ENCODE measurements at places on chromosomes 4 and X.

DNA sequence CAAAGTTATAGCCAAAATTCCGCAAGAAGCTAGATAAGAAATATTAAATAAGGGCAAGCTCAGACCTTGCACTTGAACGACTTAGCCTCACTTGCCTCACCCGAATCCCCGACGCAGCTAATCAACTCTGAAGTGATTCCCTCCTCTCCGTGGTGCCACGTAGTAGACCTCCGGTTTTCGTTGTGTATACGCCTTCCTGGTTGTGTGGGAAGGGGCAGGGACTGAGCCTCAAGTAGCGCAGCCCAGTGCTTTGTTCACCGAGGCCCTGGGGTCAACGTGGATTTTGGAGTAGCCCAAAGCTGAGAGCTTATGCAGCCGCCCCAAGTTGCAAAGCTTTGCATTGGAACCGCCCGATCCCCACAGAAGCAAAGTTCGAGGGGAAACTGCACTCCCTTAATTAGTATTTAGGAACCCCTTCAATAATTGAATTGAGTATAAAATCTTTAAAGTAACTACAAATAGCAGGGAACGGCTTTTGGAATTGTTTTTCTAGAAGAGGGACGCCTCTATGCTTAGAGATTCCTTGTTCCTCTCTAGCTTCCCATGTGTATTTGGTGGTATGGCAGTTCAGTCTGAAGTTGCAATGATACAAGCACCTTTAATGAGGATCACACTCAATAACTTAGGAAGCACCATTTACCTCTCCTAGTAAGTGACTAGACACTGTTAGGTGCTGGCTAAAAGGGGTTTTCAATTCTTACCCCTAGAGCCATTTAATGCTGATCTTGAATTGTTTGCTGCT, 55.7 kb downstream of the LINC00632 start:
- no peak for DNase-seq

- DNase-seq: no peak
These were observed 685.5 kb downstream of the KCTD8 start for GRCh38 chr4:43763029-43763610.

- DNase-seq: no peak
These were observed 113.3 kb downstream of the ELOVL6 start for GRCh38 chr4:110085131-110085530.

GRCh38 chr4:150327262-150327780, 249.1 kb downstream of the DCLK2 start:
- no peak for DNase-seq

GRCh38 chr4:145709336-145709735, 29.4 kb downstream of the C4orf51 start:
- DNase-seq: no peak

DNA sequence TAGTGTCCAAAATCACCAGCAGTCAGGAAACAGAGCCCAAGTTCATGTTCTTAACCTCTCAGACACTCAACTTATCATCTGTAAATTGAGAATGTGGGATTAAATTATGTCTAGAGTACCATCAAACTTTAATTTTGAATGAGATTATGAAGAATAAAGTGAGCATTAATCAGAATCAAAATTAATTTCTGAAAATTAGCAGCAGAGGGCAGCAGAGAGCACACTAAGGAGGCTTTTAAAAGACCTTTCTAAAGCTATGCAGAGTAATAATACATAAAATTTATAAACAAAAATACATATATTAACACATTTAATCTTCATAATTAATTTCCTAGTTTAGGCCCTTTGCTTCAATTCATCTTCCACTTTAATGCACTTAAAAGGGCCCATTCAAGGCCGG, 7.1 kb downstream of the TASL start:
- no peak for DNase-seq

GRCh38 chrX:23334848-23335599, at the start of gene PTCHD1:
Gene PTCHD1 (plus strand): TSS chrX:23334849. CDS start chrX:23334876, 27 bp downstream.
- no peak for DNase-seq

- no peak for DNase-seq
These were observed 77.5 kb downstream of the MAGED4 start for GRCh38 chrX:52262195-52262546.

DNA sequence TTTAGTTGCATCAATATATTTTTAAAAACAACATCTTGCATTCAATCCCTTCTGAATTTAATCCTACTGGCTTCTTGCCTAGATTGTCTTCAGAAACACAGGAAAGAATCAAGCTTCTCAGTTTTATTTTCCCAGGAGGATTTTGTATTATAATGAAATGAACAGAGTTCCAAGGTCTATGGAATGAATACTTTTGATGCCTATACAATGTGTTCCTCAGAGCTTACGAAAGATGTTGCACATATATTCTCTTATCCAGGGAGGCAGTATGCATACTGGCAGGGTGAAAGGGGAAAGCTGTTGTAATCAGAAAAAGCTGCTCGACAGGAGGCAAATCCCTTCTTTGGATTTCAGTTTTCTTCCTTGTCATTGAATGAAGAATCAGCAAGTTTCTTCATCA, 8.8 kb downstream of the TMPRSS11D start:
- DNase-seq: no peak

DNA sequence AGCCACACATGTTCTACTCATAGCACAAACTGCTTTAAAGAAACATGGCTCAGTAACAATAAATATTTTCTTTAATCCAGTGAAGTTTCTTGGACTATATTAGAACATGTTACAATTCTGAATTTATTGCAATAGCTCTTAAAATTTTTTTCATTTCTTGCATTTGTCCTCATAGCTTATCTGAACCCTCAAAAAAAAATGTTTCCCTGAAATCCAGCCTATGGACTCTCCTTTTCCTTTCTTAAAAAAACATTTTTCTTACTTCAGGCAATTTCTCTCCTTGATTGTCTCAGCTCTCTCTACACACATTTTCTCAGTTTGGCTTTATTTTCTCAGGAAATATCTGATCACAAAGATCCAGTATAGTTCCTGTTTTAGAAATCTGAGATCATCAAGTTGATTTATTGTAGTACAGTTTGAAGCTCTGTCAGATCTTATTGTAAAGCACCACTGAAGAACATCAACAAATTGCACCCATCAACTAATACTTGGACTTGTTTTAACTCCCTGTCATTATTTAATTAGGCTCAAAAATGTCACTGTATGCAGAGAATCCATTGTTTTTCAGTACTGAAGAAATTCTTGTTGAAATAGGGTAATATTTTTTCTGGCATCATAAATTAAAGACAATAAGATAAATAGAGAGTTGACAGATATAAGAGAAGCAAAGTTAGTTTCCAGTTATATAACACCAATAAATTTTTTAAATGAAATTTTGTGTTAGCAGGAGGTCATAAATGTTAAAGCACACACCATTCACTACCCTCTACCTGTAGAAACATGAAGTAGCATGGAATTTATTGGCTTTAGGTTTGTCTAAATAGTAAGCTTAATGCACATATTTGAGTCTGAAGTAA, 317.7 kb downstream of the ARHGAP24 start:
- DNase-seq: no peak

DNA sequence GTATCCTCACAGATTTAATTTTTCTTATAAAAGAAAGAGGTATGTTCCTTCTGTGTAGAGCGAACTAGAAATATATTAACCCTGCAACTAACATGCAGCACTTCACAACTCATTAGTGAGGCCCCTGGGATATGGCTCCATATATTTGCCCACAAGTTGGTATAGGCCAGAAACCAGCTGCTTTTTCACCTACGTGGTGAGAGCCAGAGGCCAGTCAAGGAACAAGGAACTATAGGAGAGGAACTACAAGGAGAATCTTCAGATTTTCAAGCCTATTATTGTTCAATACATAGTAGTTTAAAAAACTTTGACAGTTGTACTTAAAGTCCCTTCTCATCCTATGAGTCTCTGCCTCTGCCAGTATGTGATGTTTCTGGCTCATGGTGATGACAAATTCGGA, 205.9 kb downstream of the CBR4 start:
- no peak for DNase-seq
